Left renal pelvis (tissue), 4 donors: ENCODE measurements at places on chromosomes 1 and 21. TPM values are rescaled to one million over a fixed set of nuclear protein-coding genes. Genes with fewer than 3 reads are reported as not detected.

Gene HS2ST1
- 39.1 TPM for polyA plus RNA-seq

Gene KTI12
- polyA plus RNA-seq: 5.8 TPM

Gene CRYAA
- polyA plus RNA-seq: not detected

Gene EXTL1
- 1.8 TPM for polyA plus RNA-seq

Gene ESRRG
- 54.3 TPM for polyA plus RNA-seq

Gene MCOLN2
- polyA plus RNA-seq: 0.37 TPM

Gene FMO3
- polyA plus RNA-seq: not detected

Gene ZNF684
- 12.8 TPM for polyA plus RNA-seq

Gene JAM2
- 11.8 TPM for polyA plus RNA-seq

DNA sequence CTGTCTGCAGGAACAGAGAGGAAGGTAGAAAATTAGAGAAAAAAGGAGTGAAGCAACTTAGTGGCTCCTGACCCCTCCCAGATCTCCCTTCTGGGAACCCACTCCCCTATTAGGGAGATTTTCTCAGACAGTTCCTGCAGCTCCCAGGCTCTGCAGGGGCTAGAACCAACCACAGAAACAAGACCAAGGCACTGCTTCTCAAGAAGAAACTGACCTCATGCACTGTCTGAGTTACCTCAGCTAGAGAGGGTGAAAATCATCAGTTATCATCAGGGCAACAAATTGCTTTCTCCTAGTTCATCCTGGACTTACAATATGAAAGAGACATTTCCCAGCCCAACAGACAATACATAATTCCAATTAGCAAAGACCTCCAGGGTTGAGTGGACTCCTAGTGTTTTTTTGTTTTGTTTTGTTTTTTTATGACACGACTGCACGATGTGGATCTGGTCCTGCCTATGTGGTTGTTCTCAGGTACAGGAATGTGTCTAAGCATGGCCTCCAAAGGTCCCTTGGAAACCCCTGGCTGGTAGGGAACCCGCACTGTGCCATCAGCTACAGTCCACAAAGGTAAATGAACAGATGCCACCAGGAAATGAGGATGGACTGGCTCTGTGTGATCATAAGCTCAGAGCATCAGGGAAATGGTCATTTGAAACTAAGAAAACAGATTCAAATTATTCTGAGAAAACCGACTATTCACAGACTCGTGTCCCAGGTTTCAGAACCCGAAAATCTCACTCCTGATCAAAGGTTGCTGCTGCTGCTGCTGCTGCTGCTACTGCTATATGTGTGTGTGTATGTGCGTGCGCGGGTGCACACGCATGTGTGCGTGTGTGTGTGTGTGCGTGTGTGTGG lies 65.3 kb downstream of the LAMC2 start:
- no peak for DNase-seq

DNA sequence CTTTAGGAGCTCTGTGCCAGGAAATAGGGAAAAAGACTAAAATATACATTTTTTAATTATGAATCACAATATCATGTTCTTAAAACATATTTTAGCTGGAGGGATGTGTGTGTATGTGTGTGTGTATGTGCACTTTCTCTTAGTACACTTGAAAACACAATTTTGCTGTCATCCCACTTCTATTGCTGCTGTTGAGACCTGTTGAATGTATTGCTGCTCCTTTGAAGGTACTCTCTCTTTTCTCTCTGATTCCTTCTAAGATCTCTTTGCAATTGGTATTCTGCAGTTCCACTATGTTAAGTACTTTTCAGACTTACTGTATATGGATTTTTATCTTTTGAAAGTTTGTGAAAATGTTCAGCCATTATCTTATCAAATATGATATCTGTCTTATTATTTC lies 43.5 kb upstream of the COG2 start:
- DNase-seq: no peak

DNA sequence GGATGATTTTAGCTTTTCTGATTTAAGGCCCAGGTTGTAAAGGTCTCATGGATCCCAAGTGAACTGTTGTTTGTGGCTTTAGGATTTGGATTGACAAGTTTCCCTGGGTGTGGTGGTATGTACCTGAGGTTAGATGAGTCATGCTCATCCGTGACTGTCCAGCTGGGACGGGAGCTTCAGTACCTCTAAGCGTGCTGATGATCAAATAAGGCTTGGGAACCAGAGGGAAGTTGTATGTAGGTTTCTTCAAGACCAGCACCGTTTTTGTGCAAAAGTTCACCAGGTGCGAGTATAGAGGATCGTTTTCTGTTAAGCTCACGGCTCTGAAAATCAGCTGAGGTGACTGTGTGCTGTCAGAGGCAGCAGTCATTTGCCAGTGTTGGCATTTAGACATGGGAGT lies 19.8 kb downstream of the PLA2G2E start:
- DNase-seq: no peak

- no peak for DNase-seq
These were observed 26.6 kb upstream of the PIGK start for GRCh38 chr1:77245830-77246229.

DNA sequence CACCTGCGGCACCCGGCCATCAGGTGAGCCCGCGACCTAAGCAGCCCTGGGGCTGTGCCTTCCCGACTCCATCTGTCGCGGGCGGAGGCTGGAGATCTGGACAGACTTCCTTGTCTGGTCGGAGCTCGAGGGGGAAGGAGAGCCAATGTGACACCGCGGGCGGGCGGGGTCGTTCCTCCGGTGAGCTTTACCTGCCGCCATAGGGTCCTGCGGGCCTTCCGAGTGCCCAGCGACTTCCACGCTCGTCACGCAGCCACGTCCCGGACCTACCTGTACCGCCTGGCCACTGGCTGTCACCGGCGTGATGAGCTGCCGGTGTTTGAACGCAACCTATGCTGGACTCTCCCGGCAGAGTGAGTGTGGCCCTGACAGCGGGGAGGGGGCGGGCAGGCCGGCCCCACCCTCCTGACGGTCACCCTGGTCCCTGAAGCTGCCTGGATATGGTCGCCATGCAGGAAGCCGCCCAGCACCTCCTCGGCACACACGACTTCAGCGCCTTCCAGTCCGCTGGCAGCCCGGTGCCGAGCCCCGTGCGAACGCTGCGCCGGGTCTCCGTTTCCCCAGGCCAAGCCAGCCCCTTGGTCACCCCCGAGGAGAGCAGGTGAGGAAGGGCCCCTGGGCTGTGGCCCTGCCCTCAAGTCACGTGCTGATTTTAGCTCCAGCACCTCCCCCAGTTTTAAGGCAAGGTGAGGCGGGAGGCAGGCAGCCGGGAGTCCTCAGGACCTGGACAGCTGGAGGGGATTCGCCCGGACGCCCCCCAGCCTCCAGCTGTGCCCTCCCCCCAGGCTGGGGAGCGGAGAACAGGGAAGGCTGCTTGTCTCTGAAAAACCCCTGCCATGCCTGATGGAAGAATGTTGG lies 1.1 kb downstream of the PUSL1 start:
- DNase-seq: no peak

- DNase-seq: no peak
These were observed 2.4 kb upstream of the PEF1 start for GRCh38 chr1:31647106-31647505.

DNA sequence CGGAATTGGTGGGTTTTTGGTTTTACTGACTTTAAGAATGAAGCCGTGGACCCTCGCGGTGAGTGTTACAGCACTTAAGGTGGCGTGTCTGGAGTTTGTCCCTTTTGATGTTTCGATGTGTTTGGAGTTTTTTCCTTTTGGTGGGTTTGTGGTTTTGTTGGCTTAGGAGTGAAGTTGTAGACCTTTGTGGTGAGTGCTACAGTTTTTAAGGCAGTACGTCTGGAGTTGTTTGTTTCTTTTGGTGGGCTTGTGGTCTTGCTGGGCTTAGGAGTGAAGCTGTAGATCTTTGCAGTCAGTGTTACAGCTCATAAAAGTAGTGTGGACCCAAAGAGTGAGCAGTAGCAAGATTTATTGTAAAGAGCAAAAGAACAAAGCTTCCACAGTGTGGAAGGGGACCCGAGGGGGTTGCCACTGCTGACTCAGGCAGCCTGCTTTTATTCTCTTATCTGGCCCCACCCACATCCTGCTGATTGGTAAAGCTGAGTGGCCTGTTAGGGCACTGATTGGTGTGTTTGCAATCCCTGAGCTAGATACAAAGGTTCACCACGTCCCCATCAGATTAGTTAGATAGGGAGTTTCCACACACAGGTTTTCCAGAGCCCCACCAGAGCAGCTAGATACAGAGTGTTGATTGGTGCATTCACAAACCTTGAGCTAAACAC lies 20.9 kb downstream of the HENMT1 start:
- DNase-seq: no peak

GRCh38 chr21:37006486-37007291 lies at the start of gene RIPPLY3:
RIPPLY3 (plus strand) TSS chr21:37006702; CDS start chr21:37006773, 71 bp downstream.
- no peak for DNase-seq

DNA sequence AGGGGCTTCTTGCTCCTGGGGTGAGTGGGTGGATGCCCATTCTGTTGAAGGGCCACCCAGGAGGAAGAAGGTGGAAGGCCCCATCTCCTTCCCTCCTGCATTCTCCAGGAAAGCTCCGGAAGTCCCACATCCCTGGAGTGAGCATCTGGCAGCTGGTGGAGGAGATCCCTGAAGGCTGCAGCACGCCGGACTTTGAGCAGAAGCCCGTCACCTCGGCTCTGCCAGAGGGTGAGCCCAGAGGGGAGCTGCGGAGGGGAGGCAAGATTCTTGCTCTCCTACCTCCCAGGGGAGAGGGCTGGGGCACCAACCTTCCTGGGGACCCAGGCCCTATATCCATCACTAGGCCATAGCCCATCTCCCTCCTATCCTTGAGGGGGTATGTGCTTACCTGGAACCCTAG lies 3.4 kb downstream of the IGFN1 start:
- DNase-seq: no peak

DNA sequence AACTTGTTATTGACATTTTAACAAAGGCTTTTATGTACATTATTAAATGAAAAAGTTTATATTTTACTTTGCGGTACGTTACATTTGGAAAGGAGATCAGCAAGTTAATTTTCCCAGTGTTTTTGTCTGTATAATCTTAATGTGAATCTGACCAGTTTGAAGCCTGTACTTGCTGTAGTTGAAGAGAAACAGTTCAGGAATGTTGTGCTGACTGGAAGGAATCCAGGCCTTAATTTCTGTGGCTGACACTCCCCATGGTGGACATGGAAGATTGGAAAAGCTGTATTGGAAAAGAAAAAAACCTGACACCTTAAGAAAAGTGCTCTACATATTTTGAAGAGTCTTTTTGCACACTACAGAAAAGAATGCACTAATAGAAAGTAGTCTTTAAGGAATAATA lies 15.5 kb downstream of the LEPR start:
- DNase-seq: no peak

- no peak for DNase-seq
These were observed 36.3 kb upstream of the SUCO start for GRCh38 chr1:172496678-172497077.

DNA sequence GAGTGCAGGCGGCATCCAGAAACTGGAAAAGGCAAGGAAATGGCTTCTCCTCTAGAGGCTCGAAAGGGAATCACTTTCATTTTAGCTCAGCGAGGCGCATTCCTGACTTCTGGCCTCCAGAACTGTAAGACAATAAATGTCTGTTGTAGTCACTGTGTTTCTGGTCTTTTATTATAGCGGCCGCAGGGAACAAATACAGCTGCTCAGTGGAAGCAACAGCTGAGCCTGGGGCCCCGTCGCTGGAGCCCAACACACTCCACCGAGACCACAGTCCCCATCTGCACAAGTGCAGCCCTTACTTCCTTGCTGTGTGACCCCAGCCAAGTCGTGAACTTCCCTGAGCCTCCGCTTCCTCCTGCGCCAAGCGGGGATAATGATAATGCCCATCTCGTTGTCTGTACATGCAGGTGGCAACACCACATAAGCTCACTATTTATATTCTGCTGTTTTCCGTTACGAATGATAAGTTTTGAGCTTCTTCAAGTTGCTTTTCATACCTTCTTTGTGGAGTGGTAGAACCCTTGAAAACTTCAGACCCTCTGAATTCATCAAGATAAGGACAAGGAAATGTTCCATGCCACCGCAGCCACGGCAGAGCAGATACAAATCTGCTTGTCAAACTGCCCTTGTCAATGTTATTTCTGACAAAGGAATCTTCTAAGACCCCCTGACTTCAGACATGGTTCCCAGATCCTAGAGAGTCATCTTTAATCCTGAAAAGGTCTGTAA lies 3.2 kb upstream of the LAPTM5 start:
- DNase-seq: no peak

GRCh38 chr1:30681782-30682181 lies 41.6 kb downstream of the MATN1 start:
- DNase-seq: no peak

- DNase-seq: no peak
These were observed 198.9 kb downstream of the HS2ST1 start for GRCh38 chr1:87113313-87113712.
